ENCODE measurements at places on chromosomes 6 and 20.

DNA sequence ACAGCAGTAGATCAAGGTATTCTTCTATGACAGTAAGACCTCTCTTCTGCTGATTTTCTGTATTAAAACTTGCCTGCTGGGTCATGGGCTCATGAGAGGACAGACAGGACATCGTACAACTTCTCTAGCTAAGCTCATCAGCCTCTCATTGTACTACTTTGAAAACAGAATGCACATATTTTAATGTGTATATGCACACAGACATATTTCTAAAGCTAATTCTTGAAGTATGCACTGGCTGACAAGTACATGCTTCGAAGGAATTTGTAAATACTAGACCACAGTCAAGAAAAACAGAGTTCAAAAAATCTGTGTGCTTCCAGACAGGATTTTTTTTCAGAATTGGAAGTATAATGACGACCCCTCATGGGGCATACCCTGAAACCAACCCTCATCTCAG, 81.7 kb upstream of the CD83 start:
- no peak for DNase-seq

- no peak for DNase-seq
Measured at GRCh38 chr6:39274903-39275302, 39.3 kb downstream of the KCNK17 start.

DNA sequence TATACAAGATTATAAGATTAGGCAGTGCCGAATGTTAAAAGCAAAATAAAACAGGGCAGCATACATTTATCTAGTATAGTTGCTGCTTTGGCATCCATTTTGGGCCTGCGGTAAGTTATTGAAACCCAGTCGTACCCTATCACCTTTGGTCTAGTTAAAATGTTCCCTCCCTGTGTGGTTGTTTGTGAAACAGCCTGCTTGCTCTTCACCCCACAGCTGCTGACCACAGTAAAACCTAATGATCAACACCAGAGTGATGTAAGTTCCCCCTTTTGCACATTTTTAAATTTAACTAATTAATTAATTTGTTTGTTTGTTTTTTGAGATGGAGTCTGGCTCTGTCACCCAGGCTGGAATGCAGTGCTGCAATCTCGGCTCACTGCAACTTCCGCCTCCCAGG, 50.3 kb upstream of the TXNDC5 start:
- DNase-seq: no peak

- no peak for DNase-seq
Measured at GRCh38 chr20:4946585-4946984, 54.7 kb downstream of the SLC23A2 start.

DNA sequence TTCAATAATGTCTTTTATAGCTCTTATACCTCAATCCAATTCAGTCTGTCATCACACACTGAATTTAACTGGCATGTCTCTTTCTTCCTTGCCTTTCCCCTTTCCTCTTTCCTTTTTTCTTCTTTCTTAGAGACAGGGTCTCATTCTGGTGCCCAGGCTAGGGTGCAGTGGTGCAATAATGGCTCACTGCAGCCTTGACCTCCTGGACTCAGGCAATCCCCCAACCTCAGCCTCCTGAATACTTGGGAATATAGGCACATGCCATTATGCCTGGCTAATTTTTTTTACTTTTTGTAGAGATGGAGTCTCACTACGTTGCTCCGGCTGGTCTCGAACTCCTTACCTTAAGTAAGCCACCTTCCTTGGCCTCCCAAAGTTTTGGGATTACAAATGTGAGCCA, 65.9 kb downstream of the CBFA2T2 start:
- no peak for DNase-seq

DNA sequence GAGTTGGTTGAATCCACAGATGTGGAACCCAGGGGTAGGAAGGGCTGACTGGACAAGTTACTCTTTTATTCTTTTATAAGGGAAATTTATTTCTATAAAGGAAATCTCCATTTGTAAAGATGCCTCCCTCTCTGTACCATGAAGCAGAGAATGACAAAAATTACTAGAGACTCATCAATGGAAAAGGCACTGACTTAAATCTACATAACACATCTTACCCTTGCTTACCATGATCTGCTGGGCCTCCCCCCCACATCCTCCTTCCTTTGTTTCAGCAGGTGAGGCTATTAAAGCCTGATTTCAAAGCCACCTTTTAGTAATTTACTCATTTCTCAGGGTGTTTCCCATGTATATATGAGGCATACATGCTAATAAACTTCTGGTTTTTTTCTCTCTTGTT, 130.2 kb upstream of the HDDC2 start:
- no peak for DNase-seq

DNA sequence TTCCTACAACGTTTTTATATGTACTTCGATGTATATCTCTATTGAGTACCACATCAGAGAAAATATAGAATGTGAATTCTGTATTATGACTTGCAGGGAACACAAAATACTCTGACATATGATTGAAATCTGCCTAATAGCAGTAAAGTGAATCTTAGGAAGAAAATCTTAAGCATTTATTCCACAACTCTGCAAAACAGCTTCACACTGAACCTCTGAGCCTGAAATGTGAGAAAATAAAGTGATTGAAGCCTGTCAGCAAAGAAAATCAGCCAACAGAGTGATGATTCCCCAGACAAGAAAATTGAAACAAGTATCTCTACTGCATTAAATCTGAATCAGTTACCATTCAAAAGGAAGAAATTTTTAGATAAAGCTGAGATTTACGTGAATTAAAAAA, 499.5 kb upstream of the RNF217 start:
- DNase-seq: no peak

- peak; percentile 25 for DNase-seq
Measured at GRCh38 chr6:40308533-40309306, 278.4 kb downstream of the LRFN2 start.

Measured in activated T-cell treated with anti-CD3 and anti-CD28 coated beads for 4 hours (primary cell).